Esophagus squamous epithelium (tissue), 5 donors: ENCODE measurements at places on chromosomes 5 and 9.

DNA sequence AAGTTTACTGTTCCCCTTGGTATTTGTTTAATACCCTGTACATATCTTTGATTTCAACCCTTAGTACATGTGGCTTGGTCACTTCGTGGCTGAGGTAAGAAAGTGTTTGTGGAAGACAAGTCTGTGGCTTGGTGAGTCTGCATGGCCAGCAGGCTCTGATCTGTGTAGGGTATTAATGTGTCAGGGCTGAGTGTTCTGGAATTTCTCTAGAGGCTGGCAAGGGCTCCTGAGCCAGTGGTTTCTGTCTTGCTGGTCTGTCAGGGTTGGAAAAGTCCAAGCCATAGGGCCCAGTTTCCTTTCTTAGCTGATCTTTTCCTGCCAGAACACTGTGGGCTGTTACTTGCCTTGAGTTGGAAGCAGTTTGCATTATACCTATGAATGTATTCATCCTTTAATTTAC, 48.0 kb upstream of the FBXL7 start:
- no peak for DNase-seq

GRCh38 chr5:126812199-126812570, 35.2 kb downstream of the LMNB1 start:
- no peak for DNase-seq

DNA sequence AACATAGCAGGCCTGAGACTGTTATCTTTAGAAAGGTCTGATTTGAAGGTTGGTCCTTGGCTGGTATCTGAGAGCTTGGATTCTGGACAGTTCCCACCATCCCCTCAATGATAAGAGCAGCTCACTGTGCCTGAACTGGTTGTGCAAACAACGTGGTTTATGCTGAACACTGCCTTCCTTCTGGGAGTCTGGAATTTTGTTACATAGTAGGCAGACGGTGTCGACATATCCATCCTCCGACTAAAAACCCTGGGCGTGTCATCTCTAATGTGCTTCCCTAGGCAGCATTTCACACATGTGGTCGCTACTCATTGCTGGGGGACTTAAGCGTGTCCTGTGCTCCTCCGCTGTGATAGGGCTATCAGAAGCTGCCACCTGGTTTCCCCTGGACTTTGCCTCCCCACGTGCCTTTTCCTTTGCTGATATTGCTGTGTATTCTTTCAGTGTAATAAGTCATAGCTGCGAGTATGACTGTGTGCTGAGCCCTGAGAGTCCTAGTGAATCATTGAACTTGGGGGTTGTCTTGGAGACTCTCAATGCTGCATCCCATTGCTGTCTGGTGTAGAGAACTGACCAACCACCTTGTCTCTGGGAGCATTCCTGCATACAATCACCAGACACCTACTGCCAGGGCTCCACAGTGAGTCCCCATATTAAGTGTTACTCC, 119.1 kb upstream of the TBC1D2 start:
- DNase-seq, result no peak

- no peak for DNase-seq
These were observed 33.5 kb downstream of the PRKACG start for GRCh38 chr9:68980341-68980914.

- DNase-seq, result no peak
These were observed 79.1 kb downstream of the AOPEP start for GRCh38 chr9:94805585-94805984.

GRCh38 chr5:168941901-168942300, 359.0 kb downstream of the SLIT3 start:
- DNase-seq, result no peak

GRCh38 chr5:74401946-74402320, 238.6 kb downstream of the ENC1 start:
- DNase-seq, result no peak

GRCh38 chr5:155923784-155924183, 403.2 kb upstream of the SGCD start:
- DNase-seq, result no peak

- DNase-seq, result no peak
These were observed 7.1 kb downstream of the RAPGEF1 start for GRCh38 chr9:131732636-131733289.

DNA sequence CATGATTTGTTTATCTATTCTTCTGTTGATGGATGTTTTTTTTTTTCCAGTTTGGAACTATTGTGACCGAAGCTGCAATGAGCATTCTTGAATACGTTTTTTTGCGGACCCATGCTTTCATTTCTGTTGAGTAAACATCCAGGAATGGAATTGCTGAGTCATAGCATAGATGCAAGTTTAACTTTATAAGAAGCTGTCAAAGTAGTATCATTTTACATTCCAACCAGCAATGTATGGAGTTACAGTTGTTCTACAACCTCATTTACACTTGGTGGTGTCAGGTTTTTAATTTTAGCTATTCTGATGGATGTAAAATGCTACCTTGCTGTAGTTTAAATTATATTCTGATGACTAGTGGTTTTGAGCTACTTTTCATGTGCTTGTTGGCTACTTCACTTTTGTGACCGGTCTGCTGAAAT, 49.0 kb downstream of the NPR3 start:
- DNase-seq, result no peak

DNA sequence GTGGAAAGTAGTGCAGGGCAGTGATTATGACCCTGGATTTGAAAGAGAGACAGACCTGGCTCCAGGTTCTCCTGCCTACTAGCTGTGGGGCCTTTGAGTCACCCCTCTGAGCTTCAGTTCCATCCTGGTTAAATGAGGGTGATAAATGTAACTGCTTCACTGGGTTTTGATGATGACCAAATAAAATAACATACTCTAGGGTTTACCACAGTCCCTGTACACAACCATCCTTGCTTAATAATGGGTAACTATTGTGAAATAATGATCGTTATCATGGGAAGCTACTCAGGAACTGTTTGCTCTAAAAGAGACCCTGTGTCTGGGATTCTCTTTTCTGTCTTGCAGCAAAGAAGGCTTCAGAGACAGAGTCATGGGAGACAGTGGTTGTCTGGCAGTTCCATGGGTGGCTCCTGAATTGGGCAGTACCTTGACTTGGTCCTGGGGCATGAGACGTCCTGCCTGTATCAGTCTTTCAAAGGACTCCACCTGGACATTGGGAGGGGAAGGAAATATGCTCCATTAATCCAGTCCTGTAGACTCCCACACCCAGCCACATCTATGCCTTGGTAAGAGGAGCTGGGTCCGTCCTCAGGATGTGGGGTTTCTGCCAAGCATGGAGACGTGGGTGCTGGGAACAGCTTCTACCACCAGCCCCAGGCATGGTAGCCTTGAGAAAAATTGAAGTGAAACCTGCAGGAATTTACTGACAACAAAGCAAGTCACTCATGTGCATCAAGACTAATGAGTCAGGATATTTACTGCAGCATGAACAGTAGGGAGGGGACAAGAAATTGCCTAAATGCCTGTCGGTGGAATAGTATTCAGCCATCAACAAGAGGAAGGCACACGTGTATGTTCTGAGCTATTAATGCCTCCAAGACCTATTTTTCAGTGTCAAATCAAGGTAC, 23.4 kb downstream of the AKNA start:
- no peak for DNase-seq

- DNase-seq, result no peak
These were observed 84.7 kb downstream of the FEM1C start for GRCh38 chr5:115459855-115460341.

GRCh38 chr5:170920196-170920595, 58.4 kb downstream of the RANBP17 start:
- DNase-seq, result no peak

- DNase-seq, result no peak
These were observed 26.6 kb downstream of the PTPDC1 start for GRCh38 chr9:94110821-94111252.

DNA sequence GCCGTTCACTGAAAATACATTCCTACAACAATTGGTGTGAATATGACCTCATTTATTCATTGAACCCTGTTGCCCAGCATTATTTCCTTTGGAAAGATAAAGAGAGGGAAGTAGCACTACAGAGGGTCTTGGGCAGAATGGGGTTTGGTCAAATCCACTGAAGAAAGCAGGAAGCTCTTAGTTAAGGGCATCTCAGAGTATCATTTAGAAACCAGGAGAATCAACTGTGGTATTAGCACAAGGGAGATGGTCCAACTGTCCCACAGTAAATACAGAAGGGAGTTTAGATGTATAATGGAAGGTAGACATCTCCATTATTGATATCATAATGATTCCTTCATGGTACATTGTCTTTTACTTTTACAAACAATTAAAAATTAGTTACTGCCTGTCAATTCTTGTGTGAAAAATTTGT, 47.1 kb downstream of the LIX1 start:
- no peak for DNase-seq

GRCh38 chr9:91907484-91908292, 42.3 kb downstream of the ROR2 start:
- DNase-seq, result no peak

DNA sequence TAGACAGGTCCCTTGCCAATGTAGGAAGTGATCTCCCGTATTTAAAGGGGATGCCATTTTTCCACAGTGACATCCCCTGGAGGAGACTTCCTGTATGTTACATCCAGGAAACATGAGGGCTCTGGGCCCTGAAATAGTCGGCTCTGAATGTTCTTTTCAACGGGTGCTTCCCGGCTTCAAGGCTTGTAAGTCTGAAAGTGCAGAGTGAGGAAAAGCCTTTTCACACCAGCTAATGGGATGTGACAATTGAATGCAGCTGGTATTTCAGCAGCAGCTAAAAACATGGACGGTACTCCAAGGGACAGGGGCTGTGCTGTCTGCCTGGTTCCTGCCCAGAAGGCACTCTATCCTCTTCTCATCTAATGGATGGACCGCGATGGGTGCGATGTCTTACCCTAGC, 1.4 kb downstream of the IL9 start:
- DNase-seq, result no peak

DNA sequence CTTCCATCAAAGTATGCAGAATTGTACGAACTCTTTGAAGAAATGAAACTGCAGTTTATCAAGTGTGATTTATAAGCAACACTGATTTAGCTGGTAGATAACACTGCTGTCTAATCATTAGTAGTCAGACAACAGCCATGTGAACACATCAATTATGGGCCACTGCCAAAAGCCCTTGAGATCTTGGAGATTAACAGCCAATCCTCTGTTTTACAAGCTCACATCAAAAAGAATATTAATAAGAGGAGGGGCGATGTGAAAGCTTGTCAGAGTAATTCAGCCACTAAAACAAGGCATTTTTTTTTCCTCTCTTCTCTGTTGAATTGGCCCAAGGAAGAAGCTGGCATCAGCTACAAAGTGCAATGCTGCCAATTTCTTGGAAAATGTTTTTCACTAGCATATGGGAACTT, 28.1 kb downstream of the ZNF608 start:
- no peak for DNase-seq

- no peak for DNase-seq
These were observed at the start of gene CCDC180 for GRCh38 chr9:97307500-97308163. Gene CCDC180 (plus strand): TSS chr9:97307659. CDS start chr9:97308064, 405 bp downstream.

DNA sequence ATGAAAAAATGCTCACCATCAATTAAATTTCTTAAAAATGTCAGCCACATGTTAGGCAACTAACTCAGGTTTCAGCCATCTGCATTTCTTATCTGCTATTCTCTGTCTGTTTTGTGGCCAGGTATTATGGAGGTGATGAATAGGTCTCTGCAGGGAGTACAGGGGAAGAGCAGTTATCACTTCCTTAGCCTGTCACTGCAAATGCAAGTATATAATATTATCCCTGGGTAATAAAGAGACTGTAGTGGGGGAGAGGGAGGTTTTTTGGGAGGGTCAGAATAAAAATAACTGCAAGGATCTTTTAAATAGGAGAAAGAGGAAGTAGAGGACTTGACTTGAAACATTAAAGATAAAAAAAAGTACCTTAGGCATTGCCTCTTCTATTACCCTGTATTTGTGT, 49.6 kb upstream of the PTGER4 start:
- DNase-seq, result no peak

DNA sequence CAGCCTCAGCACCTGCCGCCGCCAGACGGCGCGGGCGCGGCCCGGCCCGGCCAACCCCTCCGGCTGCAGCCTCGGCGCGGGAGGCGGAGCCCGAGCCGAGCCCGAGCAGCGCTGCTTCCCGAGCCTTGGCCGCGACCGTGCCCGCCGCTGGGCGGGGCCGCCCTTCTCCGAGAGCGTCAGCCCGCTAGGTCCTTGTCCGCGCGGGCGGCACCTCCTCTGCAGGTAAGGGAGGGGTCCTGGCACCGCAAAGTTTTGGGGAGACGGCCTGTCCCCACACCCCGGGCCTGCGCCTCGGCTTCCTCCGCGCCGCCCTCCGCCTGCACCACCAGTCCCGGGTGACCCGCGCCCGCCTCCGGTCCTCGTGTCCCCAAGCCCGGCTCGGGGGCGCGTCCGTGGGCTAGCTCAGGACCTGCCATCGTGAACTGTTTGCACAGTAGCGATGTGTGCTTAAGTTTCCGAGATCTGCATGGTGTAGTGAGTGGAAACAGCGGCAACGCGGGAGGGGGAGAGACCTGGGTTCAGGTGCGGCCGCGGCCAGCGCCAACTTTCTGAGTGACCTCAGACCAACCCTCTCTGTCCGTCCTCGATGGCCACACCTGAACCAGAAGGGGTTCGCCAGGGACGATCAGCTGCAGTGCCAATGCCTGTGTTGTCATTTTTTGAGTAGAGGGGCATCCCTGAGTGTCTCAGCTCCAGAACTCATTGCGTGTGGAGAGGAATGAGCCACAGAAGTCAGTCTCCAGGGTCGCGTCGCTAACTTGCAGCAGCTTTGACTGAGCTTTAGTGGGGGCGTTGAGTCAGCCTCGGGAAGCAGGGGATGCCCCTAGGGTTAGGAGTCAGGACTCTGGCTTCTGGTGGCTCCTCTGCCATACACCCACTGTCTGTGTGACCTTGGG, at the start of gene FRMPD1:
Gene FRMPD1 (plus strand): TSS at position 82 of the 896 bp plus-strand sequence. CDS start 41,688 bp downstream, outside the sequence.
- no peak for DNase-seq

DNA sequence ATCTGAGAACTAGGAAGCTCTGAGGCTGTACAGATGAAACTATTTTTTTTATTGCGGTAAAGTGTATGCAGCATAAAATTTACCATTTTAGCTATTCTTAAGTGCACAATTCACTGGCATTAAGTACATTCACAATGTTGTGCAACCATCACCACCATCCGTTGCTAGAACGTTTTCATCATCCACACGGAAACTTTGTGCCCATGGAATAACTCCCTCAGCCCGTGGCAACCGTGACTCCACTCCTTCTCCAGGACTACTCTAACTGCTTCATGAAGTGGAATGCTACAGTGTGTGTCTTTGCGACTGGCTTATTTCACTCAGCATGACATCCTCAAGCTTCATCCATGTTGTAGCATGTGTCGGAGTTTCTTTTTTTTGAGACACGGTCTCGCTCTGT, 57.1 kb downstream of the COL23A1 start:
- no peak for DNase-seq

DNA sequence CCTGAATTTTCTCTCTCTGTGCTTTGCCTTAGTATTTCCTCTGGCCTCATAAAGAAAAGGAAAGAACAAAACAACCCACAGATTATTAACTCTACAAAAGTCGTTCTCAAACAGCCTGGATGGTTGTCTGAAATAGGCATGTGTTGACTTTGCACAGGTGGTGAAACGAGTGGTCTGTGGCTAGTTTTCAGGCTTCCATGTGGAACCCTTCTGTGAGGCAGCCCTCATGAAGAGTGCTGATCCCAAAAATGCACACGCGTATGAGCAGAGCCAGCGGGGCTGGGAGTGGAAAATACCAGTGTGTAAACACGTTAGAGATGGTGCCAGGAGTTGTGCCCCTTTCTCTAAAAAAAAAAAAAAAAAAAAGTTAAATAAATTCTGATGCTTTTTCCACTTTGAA, 4.9 kb upstream of the PSAT1 start:
- no peak for DNase-seq

- DNase-seq, result no peak
These were observed 1.8 kb upstream of the EGR1 start for GRCh38 chr5:138463419-138464007.
